Glomerular endothelial cell (primary cell): ENCODE measurements at places on chromosomes 2 and 18. TPM values are rescaled to one million over a fixed set of nuclear protein-coding genes. Genes with fewer than 3 reads are reported as not detected.

The NMUR1 gene
- not detected in 2 replicates for total RNA-seq

The KCNJ13 gene
- not detected in 2 replicates for total RNA-seq

The ARHGAP28 gene
- total RNA-seq: 6.9 and 16.5 TPM in 2 replicates

The PRKAG3 gene
- total RNA-seq: not detected in 2 replicates

The FSHR gene
- total RNA-seq: not detected in 2 replicates
